Coronary artery (tissue), 2 donors: ENCODE measurements at places on chromosomes 16 and 17.

DNA sequence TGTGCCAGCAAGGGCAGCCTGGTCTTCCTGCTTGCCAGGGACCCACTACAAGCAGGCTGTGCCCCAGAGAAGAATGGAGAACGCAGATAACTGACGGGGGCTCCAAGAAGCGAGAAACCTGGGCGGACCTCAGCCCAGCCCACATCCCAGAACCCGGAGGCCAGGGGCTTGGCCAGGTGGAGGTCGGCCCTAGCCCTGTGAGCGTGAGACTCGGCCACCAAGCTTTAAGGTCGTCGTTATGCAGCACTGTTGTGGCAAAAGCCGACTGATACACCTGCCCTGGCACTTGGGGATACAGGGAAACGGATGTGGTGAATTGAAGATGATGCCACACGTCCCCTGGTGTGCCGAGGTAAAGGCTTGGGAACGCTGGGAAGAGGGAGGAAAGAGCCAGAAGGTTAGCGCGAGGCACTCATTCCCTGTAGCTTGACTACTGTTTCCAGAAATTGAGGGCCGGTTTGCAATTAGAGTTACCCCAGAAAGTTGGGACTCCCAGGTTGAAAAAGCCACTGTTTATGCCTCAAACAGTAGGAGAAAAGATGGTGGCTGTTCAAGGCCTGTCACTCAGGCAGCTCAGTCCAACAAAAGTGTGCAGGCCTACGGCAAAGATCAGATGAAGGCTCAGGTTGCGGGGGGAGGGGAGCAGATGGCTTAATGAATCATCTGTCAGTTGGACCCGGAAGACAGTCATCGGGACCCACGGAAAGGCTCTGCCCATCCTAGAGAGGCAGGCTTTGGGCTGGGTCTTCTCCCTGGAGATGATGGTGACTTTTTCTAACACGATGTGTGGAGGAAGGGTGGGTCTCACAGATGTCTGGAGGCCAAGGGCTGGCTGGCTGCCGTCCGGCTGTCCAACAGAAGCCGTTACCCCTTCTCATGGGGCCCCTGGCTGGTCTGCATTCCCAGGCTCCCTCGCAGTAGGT, 45.6 kb upstream of the BAHCC1 start:
- peak; percentile 67 for DNase-seq

GRCh38 chr17:58918072-58918471, 162.4 kb downstream of the PPM1E start:
- no peak for DNase-seq

GRCh38 chr16:87581857-87582215, 20.5 kb upstream of the JPH3 start:
- DNase-seq: peak; percentile 94

DNA sequence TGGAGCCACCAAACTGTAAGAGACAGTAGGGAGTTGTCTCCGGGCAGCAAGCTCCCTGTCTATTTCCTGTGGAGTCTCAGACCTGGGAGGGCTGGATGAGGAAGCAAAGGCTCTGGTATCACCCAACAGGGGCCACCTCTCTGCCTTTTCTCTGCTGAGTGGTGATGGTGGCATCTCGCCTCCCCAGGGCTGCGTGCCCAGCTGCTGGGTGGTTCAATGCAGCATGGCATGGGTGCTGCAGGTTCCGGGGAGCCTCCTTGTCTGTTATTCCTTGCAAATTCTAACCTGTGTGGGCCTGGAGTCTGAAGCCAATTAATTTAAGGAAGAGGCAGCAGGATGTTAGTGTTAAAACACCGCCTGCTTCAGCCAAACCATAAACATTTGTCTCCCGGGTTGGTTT, 78.2 kb downstream of the CCDC182 start:
- DNase-seq: peak; percentile 35

DNA sequence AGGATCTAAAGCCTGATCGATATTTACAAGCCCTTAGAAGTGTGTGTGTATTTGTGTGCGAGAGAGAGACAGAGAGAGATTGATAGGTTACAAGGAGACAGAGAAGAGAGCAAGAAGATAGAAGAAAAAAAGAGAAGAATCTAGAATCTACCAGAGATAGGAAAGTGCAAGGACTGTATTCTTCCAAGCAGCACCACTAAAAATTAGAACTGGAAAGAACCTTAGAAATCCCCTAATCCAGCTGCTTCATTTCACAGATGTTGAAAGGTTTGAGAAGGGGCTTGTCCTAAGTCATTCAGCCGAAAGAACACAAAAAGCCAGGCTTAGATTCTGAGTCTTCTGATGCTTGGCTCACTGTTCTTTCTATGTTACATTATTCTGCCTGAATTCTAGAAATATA, 92.2 kb downstream of the HS3ST3A1 start:
- no peak for DNase-seq

DNA sequence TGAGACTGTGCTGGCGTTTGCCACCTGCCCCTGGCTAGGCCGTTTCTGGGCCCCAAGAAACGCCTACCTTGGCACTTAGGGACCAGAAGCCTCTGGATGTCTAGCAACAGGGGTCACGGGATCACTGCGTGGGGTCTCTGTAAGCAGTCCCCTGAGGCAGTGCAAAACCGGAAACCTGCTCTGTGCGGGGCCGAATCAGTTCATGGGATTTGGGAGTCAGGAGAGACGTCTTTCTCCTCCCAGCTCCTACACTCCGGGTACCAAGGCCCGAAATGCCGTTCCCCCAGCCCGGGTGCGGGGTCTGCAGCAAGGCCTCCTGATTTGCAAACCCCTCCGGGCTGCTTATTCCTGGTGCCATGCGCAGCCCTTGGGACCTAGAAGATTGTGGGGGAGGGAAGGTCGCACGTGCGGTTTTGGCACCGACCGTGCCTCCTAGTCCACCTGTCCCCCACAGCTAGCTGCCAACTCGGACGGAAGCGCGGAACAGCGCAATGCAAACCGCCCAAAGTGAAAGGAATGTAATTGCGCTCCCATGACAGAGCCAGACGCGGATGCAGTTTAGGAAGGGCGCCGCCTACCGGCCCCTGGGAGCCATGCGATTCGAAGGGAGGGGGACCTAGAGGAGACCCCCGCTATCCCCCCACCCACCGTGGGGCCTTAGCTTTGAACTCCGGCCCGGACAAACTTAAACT, 6.5 kb downstream of the IRX5 start:
- no peak for DNase-seq

GRCh38 chr17:38636054-38636453, 30.3 kb upstream of the SRCIN1 start:
- no peak for DNase-seq

- DNase-seq: no peak
These were observed 271.7 kb upstream of the TBX2 start for GRCh38 chr17:61127960-61128359.

- DNase-seq: no peak
These were observed 164.1 kb downstream of the CMIP start for GRCh38 chr16:81608523-81609209.

DNA sequence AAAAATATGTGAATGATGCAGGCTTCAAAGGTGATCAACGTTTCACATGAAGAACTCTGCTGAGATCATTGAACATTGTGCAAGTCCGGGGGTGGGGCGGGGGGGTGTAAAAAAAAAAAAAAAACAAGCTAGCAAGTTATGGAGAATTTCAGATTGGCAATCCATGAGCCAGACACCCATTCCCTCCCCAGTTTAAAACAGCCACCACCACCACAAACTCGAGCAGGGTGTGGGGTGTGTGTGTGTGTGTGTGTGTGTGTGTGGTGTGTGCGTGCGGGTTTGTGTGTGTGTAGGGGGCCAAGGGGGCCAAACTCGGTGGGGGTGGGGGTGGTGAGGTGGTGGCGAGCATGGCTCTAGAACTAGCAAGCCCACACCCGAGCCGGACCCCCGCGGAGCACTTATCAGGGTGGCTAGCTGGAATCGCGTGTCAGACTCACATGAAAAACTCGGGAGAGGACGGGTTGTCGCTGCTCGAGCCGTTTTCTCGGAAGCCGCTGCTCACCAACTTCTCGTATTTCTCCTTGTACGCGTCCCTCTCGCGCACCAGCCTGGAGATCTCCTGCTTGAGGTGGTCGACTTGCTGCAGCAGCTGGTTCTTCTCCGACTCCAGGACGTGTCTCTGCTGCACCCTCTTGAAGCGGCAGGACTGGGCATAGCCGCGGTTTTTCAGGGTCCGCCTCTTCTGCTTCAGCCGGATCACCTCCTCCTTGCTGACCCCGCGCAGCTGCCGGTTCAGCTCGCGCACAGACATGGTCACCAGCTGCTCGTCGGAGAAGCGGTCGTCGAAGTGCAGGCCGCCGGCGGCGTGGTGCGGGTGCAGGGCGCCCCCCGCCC, 2.0 kb downstream of the MAF start:
- DNase-seq: peak; percentile 81

- DNase-seq: no peak
These were observed 352.9 kb downstream of the SNX29 start for GRCh38 chr16:12329246-12329995.

- DNase-seq: no peak
These were observed 49.5 kb downstream of the DNAH2 start for GRCh38 chr17:7767004-7767403.

DNA sequence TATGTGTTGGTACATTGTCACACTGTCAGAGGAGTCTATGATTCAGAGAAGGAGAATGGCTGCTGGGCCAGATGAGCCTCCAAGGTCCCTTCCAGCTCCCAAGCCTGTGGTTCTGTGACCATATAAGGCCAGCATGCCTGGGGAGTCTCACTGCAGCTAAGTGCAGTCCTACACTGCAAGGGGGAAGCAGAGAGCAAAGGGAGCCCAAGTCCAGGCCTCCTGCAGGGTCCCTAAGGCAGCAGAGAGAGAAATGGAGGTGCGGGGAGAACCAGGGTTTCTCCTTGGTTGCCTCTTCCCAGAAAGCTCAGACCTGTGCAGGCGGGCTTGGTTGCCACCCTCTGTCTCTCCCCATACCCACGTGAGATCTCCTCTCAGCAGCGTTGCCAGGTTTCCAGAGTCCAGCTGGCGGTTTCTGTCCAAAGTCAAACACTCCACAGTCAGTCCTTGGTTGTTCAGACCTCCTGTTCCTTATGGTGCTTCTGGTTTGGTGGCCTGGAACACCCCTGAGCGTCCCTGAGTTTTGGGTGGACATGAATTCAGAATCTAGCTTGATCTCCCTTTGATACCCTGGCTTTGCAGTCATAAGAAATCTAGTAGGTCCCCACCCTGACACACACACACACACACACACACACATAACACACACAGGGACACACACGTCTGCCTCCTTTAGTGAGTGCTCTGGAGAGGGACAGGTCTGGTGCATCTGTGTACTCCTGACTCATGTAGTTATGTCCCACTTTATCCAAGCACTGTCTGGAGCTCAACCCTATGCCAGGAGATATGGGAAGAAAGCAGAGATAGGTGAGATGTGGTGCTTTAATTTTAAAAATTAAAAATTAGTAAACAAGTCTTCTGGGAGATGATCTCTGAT, 78.8 kb downstream of the GNAO1 start:
- DNase-seq: no peak

- DNase-seq: peak; percentile 60
These were observed 19.1 kb downstream of the OSBPL7 start for GRCh38 chr17:47802341-47803022.

DNA sequence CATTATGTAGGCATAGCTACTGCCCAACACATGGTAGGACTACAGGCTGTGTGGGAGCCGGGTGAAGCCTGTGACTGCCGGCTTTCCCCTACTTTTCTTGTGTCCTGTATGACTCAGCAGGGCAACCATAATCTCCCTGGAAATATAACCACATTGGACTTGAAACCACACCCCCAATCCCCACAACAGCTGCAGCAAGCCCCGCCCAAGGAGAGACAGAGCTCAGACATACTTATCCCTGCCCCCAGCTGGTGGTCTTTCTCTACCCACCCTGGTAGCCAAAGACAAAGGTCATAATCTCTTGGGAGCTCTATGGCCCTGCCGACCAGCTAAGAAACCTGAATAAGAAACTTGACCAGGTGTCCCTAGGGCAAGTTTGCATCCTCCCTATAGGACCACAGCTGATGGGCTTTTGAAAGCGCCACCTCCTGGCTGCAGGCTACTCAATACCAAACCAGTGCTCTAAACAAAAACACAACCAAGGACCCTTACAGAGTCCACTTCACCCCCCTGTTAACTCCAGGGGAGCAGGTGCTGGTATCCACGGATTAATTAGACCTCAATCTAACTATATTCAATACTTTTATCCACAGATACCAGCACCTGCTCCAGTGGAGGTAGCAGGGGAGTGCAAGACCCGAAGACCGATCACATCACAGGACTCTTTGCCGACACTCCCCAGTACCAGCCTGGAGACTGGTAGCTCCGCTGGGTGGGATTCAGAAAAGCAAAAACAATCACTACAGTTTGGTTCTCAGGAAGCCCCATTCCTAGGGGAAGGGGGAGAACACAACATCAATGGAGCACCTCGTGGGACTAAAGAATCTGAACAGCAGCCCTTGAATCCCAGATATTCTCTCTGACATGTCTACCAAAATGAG, 91.2 kb downstream of the IRX5 start:
- peak; percentile 22 for DNase-seq

GRCh38 chr17:80168371-80168770, 1.5 kb upstream of the CARD14 start:
- no peak for DNase-seq

- DNase-seq: no peak
These were observed 5.4 kb downstream of the TPSD1 start for GRCh38 chr16:1261131-1261892.

GRCh38 chr16:68732741-68733399, 4.2 kb upstream of the CDH1 start:
- no peak for DNase-seq
